ENCODE measurements at places on chromosomes 2 and 18.

DNA sequence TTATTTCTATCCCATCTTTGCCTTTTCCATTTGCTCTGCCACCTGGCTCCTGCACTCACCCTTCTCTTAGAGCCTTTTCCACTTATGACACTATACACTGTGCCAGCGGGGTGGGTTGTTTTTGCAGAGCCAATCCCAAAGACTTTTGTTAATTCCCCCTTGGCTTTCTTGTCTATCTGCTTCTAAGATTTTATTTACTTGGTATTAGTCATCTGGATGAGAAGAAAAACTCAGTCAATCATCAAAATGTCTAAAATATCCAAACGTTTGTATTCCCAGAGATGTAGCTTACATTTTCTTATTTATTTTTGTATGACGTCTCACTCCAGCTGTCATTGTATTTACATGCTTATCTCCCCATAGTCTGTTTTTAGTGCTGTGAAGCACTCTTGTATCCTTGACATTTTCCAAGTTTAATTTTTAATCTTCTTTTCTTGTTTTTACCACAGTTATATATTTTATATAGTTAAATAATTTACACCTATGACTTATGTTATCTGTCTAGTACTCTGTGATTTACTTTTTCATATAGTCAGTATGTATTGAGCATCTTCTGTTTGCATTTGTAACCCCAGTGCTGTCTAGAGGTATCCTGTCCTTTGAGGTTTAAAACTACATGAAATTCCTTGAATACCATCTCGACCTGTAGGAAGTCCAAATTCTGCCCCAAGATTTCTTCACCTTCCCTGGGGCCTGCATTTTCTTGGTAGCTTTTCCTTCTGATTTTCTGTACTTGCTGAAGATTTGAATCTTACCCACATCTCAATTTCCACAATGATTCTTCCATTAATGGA, 55.1 kb downstream of the COL4A3 start:
- no peak for DNase-seq

DNA sequence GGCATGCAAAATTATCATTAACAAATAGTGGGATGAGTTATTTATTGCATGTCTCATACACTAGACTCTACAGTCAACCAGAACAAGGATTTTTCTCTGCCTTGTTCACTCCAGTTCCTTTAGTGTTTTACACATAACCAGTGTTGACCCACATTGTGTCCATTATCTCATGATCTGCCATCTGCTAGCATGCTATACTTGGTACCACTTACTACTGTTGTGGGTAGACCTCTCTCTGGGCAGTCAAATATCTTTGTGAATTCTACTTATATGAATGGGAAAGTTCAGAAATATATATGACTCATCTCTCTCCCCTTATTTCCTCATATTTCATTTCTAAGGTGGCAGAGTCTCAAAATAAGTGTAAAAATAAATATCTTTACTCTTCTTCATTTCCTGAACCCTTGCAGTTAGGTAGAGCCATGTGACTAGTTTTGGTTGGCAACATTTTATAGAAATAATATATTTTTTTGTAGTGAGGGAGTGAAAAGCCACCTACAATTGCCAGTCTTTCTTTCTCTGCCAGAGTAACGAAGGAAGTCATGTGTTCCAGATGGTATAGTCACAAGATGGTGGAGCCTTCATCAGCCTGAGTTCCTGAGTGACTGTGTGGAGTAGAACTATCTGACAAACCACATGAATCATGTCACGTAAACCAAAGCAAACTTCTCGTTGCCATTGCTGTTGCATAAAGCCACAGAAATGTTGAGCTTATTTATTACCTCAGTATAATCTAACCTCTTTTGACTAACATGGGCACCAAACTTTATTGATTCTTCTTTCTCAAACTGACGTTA, 704.0 kb downstream of the RNF144A start:
- DNase-seq, result no peak

- no peak for DNase-seq
These were observed 68.9 kb upstream of the NCK2 start for GRCh38 chr2:105675841-105676240.

- no peak for DNase-seq
These were observed 588.5 kb upstream of the ZEB2 start for GRCh38 chr2:145108361-145108778.

DNA sequence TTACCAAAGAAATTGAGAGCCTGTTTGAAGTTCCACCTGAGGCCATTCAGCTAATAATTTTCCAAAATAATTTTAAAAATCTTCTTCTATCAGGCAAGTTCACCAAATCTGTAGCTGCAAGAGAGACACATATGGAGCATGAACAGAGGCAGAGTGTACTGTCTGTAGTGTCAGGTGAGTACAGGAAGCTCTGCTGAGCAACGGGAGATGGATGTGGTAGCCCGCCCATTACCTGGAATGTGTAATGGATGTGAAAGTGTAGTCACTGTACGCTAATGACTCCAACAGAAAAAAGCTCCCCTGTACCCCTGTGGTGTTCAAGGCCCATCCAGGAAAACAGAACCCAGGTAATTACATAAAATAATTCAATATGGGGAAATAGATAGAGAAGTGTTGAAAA, 311.5 kb downstream of the LRRTM4 start:
- DNase-seq, result no peak

DNA sequence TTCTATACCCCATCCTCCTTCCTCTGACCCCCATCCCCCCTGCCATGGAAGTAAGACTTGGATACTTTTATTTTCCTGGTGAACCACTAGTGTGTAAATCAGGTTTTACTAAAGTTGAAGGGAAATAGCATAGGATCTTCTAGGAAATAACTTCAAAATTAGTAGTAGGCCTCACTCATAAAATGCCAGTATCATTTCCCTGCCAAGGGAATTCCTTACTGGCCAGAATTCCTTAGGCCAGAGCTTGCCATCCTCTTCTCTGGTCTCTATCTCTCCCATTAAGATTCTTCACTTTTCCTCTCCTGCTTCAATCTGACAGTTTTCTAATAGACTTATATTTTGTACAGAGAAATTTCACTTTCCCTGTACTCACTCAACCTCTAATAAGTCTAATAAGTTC, 322.8 kb upstream of the TANK start:
- DNase-seq, result no peak
